ENCODE measurements at places on chromosomes 1 and 21.
A peak's percentile ranks its signal among the peaks of the same experiment; 100 is the strongest.

DNA sequence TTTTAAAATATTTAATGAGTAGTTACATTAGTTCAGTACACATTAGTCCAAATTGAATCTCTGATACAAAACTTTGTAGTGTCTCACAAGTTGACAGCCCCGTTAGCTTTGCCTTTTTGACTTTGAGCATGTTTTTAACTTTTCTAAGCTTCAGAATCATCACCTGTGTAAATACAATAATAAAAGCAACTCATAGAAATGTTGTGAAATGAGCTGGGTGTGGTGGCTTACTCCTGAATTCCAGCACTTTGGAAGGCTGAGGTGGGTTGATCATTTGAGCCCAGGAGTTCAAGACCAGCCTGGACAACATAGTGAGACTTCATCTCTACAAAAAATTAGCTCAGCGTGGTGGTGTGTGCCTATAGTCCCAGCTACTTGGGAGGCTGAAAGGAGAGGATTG is 11.1 kb downstream of the RRP15 start:
- no peak for DNase-seq

GRCh38 chr1:45037456-45037855 is 25.4 kb downstream of the UROD start:
- DNase-seq = no peak

DNA sequence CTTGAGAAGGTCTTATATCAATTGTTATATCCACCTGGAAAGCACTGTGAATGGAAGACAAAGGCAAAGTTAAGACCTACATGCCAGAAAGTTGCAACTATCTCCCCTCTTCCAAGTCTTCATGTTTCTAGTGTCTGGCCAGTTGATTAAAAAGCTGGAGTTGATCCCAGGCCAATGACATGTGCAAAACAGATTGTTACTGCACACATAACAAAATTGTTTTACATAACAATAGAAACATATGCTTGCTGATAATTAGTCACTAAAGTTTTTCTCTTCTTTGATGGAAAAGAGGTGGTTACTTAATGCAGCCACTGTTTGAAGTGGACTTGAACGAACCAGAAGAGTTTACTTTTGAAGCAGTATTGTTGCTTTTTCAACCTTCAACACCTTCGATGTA is 158.2 kb downstream of the TGFBR3 start:
- DNase-seq = no peak

- DNase-seq = no peak
Observed at GRCh38 chr1:6450943-6451373, 15.0 kb downstream of the TNFRSF25 start.

GRCh38 chr1:31660871-31661455 is 16.3 kb upstream of the PEF1 start:
- no peak for DNase-seq

DNA sequence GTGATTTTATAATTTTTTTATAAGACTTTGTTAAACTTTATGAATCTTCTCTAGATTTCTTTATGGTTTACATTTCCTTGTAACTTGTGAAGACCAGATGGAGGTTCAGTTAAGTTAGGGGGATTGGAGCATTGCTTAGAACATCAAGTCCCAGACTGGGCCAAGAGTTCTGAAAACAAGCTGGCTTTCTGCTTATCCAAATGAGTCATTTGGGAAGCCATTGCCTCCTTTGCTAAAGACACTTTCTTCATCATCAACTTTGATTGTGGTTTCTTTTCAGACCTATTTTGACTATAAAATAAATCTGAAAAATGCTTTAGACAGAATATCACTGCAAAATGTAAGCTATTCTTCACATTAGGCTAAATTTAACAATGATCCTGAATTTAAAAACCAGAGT is 446.8 kb downstream of the USP25 start:
- no peak for DNase-seq

DNA sequence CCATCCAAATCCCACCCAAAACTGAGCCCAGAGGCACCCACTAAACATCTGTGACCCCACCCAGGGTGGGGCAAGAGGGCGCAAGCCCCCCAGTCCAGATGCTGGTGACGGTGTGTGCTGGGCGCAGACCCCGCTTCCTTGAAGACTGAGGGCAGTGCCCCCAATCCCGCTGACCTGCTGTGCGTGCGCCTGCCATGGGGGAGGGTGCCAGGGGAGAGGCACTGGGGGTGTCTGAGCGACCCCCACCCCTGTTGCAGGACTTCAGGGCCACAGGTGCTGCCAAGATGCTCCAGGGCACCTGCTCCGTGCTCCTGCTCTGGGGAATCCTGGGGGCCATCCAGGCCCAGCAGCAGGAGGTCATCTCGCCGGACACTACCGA is 13.3 kb downstream of the COL6A2 start:
- no peak for DNase-seq

- no peak for DNase-seq
Observed at GRCh38 chr1:24673341-24673740, 30.2 kb downstream of the SRRM1 start.

DNA sequence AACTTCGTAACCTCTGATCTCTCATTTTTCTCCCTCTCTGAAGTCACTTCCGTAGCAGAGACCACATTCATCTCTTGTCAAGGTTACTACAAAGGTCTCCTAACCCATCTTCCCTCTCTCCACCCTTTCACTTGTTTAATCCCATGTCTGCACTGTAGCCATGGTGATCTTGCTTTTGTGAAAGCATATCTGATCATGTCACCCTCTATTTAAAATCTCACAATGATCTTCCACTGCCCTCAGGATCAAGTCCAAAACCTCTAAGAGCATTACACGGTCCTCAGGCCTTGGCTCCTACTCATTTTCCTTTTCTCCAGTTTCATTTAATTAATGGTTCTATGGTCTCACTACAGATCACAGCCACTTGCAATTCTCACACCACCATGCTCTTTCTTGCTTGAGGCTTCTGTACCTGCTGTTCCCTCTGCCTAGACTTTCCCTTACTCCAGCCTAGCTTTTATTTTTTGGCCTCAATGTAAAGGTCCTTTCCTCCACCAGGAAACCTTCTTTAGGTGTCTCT is 12.1 kb downstream of the ARHGEF11 start:
- DNase-seq = no peak

DNA sequence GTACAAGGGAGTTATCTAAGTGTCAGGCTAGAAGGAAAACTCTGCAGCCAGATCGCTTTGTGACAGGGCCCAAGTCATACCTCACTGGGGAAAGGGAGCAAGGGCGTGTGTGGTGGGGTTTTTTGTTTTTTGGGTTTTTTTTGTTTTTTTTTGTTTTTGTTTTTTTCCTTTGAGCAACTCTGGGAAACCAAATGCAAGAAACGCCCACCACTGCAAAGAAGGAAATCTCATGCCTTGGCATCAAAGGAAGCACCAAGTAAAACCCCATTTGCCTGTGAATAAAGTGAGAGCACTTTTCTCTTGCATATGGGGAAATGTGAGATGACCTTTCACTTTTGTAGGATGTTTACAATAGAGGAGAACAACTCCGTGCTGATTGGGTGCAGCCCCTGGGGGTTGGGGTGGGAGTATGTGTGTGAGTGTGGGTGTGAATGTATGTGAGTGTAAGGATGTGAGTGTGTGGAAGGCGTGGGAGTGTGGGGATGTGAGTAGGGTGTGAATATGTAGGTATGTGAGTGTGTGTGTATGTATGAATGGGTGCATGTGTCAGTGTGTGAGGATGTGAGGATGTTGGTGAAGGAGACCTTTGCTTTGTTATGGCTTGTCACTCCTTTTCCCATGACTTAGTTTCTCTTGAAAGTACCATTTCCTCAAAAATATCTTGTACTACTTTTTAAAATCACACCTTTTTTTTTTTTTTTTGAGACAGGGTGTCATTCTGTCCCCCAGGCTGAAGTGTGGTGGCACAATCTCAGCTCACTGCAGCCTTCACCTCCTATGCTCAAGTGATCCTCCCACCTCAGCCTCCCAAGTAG is 34.6 kb downstream of the IL12RB2 start:
- DNase-seq = no peak

DNA sequence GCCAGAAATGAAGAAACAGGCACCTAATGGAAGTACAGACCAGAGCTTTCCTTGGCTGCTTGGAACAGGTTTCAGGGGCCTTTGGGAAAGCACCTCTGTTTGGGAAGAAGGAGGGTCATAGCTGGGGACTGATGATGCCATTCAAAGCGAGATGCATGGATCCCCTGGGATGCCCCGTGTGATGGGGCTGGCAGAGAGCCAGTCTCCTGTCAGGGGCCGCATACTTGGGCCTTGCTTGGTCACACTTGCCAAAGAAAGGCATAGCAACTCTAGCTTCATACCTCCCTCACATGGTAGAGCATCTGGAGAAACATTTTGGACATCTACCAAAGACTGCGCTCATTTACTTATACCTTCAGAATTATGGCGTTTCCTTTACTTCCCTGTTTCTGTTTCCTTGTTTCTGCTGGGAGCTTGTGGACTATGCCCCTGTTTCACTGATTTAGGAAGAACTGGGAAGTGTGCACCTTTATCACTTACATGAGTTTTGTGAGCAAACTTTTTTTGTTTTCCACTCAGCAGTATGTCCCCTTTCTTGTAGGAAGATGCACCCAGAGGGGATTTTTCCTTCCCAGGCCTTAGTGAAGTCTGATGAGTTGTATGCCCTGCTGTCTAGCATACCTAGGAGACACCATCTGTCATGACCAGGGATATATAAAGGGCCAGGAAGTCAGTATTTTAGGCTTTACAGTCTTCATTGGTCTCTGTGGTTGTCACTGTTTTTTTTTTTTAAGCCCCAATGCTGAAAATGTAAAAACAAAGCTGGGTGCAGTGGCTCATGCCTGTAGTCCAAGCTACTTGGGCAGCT is 19.8 kb upstream of the ST3GAL3 start:
- no peak for DNase-seq

GRCh38 chr1:77509898-77510297 is 172.6 kb downstream of the ZZZ3 start:
- no peak for DNase-seq

DNA sequence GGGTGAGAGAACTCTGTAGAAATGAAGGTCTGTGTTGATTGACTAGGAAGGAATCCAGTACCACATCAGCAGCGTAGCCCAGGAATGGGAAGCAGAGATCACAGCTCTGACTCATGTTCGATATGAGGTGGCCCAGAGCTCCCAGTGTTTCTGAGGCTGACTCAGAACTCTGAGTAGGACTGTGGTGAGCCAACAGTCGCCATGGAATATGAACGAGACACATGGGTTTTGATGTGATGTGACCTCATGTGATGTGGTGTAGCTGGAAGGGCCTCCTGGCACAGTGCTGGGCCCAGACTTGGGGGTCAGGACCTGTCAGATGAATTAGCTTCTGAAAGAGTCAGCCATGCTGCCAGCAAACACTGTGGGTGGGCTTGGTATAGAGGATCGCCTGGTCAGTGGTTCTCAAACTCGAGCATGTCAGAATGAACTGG is 237.0 kb downstream of the MRPL39 start:
- DNase-seq = peak; percentile 3

GRCh38 chr1:67682659-67683197 is 2.3 kb upstream of the GADD45A start:
- DNase-seq = no peak

GRCh38 chr1:111511370-111511769 is 7.9 kb upstream of the ADORA3 start:
- no peak for DNase-seq

DNA sequence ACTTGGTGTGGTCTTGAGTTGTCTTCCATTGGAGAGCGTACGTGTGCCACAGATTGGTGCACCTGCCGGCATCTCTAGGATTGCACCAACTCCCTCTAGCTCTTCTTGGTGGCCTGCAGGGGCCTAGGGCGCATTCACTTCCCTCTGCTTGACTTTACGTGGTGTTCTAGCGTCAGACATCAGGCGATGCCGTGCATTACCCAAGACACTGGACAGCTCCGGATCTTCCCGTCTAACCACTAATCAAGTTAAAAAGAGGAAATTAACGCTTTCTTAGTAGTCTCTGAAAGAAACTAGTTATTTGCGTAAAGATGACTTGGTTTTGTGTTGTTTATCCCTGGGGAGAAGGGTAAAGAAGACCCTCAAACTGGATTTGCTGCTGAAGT is 510 bp upstream of the IL10RB start:
- DNase-seq = no peak

DNA sequence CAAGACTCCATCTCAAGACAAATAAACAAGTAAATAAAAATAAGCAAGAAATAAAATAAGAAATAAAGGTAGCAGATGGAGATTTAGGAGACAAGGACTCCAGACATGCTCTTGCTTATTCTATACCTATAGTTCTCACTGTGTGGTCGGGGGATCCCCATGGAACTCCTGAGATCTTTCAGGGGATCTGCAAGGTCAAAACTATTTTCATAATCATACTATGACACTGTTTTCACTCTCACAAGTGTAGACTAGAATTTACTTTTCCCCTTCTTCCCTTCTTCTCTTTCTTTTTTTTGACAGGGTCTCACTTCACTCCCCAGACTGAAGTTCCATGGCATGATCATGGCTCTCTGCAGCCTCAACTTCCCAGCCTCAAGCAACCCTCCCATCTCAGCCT is 29.8 kb upstream of the NLRP3 start:
- DNase-seq = no peak

- no peak for DNase-seq
Observed at GRCh38 chr1:52263153-52263910, 102.7 kb downstream of the CC2D1B start.

DNA sequence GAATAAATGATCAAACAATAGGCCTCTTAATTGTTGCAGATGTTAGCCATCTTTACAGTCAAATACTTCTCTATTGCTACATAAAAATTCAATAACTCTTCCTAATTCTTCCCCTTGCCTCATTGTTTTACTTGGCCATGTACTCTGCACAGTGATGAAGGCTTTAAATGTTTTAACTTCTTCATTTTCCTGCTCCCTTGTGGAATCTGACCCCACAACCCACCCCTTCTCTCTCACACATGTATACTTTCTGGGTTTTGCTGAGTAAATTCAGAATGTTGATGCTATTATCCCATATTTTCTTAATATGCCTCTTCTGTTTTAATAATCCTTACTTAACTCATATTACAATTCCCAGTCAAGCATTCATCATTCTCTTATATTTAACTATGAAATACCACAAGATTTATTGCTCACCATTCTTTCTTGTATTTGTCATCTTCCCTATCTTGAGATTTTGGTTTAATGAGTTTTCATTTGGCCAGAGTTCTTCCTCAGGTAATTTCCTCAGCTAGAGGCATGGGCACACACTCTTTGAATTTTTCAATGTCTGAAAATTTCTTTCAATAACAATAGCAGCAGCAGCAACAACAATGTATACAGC is 327.8 kb upstream of the USP24 start:
- no peak for DNase-seq

GRCh38 chr1:97814121-97814520 is 106.7 kb downstream of the DPYD start:
- no peak for DNase-seq
